ENCODE measurements at places on chromosomes 2 and 18.

GRCh38 chr2:120044336-120044735 lies 31.5 kb downstream of the EPB41L5 start:
- no peak for DNase-seq

- DNase-seq = no peak
These were observed 48.6 kb upstream of the FSIP2 start for GRCh38 chr2:185689906-185690539.

DNA sequence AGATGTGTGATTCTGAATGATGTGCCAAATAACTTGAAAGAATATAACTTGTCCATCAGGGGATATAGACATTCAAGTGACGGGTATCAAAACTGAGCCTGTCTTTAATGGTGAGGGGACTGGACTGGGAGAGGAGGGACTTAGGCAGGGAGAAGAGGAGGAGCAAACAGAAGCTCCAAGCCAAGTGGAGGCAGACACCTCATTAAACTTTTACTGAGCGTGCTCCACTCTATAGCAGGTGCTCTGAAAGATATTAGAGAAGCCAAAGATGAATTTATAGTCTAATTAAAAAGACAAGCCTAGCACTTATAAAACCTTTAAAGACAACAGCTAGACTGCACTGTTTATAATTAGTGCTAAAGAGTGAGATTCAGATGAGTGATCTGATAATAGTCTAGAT lies 47.7 kb upstream of the SMAD2 start:
- DNase-seq = no peak

GRCh38 chr2:54685263-54685775 lies 38.1 kb upstream of the EML6 start:
- no peak for DNase-seq

DNA sequence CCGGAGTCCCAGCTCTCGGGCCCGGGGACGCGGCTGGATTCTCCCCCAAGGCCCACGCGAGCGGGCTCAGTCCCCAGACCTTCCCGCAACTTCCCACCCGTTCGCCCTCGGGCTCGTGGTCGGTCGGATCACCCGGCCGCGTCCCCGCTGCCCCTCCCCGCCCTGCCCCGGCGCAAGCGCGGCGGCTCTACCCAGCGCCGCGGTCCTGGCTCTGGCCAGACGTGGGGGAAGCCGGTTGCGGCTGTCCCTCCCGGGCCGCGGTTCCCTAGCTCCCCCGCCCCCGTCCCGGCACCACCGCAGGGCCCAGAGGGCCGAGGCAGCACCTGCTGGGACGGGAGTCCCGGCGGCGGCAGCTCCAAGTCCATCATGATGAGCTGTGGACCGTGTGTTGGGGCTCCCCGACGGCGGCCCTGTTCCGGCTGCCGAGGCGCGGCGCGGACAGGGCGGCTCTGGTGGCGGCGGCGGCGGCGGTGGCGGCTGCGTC lies 276 bp downstream of the NFE2L2 start:
- peak; percentile 26 for DNase-seq
